ENCODE measurements at places on chromosomes 5 and 9.

DNA sequence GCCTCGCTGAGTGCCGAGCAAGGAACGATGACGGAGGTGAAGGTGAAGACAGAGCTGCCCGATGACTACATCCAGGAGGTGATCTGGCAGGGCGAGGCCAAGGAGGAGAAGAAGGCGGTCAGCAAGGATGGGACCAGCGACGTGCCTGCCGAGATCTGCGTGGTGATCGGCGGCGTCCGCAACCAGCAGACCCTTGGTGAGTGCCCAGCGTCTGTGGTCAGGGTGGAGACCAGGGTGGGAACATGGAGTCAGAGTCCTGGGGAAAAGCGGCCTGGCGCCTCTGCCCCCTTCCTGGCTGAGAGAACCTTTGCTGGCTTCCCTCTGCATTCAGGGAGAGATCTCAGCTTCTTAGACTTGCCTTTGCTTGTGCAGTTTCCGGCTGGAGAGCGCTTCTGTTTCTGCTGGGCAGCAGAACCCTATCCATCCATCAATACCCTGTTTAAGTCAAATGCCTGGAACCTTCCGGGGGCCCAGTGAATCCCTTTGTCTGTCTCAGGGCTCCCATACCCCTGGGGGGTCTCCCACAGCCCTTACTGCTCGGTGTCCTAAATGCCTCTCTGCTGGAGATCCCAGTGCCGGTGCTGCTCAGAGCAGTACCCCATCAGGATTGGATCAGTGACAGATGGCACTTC lies 89.6 kb downstream of the AMBP start:
- DNase-seq, result no peak

DNA sequence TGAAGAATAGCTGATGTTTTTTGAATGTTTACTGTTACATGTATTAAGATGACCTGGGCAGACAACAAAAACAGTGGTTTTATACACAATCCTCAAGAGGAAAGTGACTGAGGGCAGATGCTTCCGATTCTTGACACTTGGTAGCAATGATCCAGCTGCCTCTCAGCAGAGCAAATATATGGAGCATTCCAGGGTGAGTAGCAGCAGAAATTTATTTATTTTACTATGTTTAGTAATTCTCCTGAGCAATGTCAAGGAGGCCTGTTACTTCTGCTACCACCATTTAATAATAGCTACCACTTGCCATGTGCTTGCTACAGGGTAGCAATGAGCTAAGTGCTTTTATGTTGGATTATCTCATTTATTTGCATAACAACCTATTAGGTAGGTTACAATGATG lies 69.1 kb upstream of the NR3C1 start:
- no peak for DNase-seq

GRCh38 chr5:128539038-128539429 lies 989 bp upstream of the FBN2 start:
- DNase-seq, result no peak

DNA sequence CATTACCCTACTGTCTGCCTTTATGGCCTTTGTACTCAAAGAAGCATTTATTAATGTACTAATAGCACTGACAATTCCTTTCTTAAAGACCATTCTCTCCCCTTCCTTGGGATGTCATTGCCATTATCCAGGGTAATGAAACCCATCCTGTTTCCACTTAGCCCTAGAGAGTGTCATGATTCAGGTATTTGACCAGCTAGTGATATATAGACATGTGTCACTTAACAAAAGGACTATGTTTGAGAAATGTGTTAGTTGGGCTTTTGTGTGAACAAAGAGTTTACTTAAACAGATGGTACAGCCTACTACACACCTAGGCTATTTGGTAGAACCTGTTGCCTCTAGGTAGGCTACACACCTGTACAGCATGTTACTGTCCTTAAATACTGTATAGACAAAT lies 2.0 kb downstream of the ATP6V0E1 start:
- DNase-seq, result no peak

GRCh38 chr5:115432691-115433090 lies 111.9 kb downstream of the FEM1C start:
- no peak for DNase-seq

All from stimulated activated CD4-positive, alpha-beta T cell treated with anti-CD3 and anti-CD28 coated beads, Interleukin-12 subunit alpha, Interleukin-12 subunit beta, amount 100 ng/mL, for 24 hours (primary cell).